ENCODE measurements at places on chromosomes 5 and 9.

- DNase-seq = no peak
These were observed 23.2 kb downstream of the EGR1 start for GRCh38 chr5:138488481-138488945.

GRCh38 chr9:73155377-73155776 lies 3.7 kb downstream of the ANXA1 start:
- DNase-seq = no peak

- DNase-seq = no peak
These were observed 309.2 kb downstream of the AGTPBP1 start for GRCh38 chr9:85432599-85432998.

DNA sequence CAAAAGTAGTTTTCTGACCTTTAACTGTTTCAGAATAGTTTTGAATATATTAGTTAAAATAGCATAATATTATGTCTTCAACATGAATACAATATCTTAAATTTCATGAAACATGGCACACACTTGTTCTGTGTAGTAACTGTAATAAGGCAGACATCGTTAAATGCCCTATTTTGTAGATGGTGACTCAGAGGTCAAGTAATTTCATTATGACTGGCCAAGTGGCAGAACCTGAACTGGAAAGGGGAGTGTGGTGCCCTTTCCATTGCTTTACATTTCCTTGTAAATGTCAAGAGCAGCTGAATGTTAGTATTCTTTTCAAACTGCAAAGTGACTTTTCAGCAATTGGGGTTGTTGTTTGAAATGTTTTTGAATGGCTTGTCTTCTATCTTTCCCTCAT lies 201.2 kb upstream of the CDKN2B start:
- no peak for DNase-seq

DNA sequence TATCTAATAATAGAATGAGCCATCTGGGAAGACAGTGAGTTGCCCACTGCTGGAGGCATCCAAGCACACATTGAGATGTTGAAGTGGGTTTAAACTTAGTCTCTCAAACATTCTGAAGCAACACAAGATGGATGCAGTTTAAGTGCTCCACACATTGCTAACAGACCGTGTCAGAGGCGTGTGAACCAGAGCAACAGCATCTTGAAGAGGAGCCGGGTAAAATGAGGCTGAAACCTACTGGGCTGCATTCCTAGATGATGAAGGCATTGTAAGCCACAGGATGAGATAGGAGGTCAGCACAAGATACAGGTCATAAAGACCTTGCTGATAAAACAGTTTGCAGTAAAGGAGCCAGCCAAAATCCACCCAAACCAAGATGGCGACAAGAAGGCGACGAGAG lies 73.5 kb upstream of the TMEM215 start:
- no peak for DNase-seq
